Activated CD8-positive, alpha-beta memory T cell treated with anti-CD3 and anti-CD28 coated beads for 4 hours (primary cell): ENCODE measurements at places on chromosomes 4 and X.

- DNase-seq: no peak
Observed at GRCh38 chr4:69888336-69888735, 28.4 kb upstream of the SULT1E1 start.

DNA sequence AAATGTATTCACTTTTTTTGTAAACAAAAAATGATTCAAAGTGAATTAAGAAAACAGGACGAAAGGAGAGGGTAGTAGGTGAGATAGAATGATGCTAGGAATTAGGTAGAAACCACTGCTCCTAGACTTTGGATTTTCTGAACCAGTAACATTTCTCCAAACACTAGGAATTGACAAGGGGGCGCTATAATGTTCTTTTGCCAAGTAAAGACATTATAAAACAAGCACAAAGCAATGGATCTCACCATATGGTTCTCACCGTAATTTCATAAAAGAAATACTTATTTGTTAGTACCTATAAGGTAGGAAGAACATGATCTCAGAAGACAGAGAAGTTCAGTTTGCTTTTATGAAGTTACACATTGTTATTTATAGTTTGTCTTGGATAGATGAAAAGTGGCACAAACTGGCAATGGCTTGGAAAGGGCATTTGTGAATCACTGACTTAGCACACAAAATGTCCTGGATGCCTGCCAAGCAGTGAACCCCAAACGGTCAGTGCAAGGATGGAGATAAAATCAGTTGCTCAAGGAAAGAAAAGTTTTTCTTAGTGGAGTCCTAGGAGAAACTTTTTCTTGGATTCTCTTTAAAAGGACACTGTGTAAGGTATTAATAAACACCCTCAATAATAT, 8.1 kb upstream of the TBC1D1 start:
- DNase-seq: no peak

- DNase-seq: no peak
Observed at GRCh38 chr4:178288462-178288861, 846.2 kb upstream of the AGA start.

GRCh38 chrX:110060846-110061537, 58.1 kb downstream of the TMEM164 start:
- DNase-seq: no peak

DNA sequence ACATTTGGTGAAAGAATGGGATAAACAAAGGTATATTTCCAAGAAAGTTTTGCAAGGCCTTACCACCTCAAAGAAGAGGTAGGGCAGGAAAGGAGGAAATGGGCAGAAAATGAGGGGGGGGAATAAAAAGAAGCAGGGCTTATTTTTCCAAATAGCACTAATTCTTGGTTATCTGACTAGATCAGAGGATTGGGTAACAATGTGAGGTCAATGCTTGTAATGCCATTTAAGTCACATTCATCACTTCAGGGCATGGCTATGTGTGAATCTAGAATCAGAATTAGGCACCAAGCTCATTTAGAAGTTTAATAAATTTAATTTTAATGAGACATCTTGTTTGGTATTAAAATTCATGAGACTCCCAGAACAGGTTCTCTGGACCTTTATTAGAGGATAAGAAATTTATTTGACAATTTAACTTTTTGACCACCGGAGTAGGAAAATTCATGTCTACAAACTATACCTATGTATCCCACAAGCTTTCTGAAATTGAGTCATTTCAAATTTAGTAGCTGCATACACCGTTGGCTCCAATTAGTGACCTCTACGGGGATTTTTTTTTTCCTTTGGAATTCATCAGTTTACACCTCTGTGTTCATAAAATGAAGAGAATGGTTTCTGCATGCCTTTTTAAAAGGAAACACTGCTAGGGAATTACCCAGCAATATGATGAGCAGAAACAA, 1.4 kb upstream of the STS start:
- DNase-seq: no peak

DNA sequence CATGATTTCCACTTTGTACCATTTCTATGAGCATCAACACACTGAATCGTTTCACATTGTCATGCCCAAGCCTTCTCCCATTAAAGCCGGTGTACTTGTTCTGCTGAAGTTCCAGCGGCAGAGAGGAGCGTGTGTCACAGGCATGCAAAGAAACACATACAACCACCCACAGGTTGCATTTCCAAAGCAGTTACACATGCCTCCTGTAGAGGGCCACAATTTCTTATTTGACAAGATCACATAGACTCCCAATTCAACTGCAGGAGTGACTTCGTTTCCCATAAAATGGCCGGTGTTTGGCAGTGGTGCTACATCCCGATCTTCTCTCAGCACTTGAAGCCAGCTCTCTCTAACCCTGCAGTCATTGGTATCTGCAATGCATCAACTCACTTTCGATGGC, 992.6 kb downstream of the NLGN4X start:
- no peak for DNase-seq

GRCh38 chr4:152605031-152605430, 69.1 kb upstream of the FBXW7 start:
- no peak for DNase-seq

GRCh38 chrX:111264385-111264784, 5.9 kb downstream of the CAPN6 start:
- DNase-seq: no peak

- DNase-seq: no peak
Observed at GRCh38 chr4:76691807-76692582, 205.9 kb downstream of the SOWAHB start.

DNA sequence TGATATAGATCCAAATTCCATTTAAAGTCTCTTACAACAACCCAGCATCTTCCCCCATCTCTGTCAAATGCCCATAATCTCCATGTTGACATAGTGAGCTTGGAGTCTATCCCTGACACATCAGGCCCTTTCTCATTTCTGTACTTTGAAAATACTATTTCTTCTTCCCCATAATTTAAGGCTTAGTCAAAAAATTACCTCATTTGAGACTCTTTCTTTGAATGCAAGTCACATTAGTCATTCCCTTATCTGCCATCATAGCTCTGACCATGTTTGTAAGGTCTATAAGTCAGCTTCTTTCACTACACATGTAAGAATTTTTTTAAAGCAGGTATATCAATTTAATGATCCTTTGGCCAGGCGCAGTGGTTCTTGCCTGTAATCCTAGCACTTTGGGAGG, 99.9 kb downstream of the DDX60 start:
- DNase-seq: no peak

GRCh38 chrX:101744085-101744484, 84.4 kb upstream of the ARMCX2 start:
- DNase-seq: no peak

DNA sequence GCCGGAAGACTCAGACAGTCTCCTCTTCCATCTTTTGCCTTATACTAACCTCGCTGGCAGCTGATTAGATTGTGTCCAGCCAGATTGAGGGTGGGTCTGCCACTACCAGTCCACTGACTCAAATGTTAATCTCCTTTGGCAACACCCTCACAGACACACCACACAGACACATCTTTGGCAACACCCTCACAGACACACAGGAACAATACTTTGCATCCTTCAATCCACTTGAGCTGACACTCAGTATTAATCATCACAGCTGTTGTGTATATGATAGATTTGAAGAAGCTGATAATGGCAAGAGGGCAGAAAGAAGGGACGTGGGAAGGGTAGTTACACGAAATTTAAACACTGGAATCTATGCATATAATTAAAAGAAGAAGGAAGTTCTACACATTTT, 139.5 kb downstream of the ANKRD50 start:
- no peak for DNase-seq

DNA sequence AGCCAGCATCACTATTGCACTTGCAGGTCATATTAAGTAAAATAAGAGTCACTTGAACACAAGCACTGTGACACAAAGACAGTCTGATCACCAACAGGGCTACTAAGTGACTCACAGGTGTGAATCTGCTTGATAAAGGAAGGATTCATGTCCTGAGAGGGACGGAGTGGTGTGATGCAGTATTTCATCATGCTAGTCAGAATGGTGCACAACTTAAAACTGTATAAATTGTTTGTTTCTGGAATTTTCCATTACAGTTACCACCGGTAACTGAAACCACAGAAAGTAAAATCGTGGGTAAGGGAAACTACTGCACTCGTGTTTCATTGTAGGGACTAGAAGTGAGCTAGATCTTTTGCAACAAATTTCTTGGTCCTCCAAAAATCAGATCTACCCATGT, 109.7 kb downstream of the ELOVL6 start:
- no peak for DNase-seq

DNA sequence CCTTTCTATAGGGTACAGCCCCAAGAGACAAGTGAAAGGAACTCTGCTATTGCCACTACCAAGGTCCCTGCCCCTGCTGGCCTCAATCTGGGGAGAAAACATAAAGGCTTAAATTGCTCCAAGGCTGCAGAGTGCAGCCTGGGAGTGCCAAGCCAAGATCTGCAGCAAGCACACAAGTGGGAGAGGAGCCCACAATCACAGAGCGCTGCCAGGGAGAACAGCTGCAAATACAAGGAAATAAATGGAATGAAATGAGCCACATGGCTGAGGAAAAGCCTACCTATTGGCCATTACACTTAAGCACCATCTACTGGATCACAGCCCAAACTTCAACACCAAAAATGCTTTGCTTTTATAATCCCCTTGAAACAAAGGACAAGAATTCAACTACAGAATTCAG, 582.4 kb downstream of the FAM133A start:
- DNase-seq: no peak

DNA sequence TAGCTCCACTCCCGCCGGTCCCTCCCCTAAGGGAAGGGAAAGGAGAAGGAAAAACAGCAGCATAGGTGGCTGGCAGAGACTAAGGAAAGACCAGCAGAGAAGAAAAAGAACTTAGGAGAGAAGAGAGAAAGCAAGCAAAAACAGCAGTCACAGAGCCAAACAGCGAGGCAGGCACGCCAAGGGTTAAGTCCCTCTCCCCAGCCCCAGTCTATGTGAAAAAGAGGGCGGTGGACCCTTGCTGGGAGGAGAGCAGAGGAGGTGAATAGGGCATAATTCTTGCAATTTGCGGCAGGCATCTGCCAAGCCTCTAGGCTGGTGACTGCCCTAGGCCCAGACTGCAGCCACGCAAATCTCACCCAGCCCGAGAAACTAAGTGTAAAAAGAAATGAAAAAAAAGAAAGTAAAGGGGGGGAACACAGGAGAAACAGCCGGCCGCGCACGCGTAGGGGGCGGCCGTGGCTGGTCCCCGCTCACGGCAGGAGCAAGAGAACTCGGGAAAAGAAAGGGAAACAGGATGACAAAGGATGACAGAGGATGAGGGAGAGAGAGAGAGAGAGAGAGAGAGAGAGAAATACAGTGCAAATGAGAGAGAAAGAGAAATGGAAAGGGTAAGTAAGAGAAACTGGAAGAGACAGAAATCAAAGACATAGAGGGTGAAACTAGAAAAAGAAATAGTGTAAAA, 48.6 kb downstream of the MAGEA9 start:
- DNase-seq: no peak

DNA sequence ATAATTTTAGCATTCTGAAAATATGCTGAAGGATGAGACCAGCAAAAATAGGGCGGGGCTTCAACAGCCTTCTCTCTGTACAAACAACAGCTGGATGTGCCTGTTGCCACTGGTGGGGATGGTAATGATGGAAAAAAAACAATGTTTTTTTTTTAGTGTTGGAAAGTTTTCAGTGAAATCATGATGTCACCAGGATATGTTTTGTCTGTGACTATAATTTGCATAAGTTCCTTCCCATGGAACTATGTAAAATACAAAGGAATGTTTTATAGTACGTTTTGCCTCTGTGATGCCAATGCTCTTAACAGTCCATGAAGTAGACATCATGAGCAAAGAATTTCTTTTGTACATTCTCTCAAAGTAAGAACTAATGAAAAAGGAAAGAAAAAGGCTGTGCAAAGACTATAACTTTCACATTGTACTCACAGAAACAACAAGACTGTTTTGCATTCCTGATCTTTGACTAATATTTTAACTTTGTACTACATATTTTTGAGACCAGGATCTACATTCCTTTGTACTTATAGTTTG, 589.7 kb downstream of the SPRY1 start:
- DNase-seq: no peak

DNA sequence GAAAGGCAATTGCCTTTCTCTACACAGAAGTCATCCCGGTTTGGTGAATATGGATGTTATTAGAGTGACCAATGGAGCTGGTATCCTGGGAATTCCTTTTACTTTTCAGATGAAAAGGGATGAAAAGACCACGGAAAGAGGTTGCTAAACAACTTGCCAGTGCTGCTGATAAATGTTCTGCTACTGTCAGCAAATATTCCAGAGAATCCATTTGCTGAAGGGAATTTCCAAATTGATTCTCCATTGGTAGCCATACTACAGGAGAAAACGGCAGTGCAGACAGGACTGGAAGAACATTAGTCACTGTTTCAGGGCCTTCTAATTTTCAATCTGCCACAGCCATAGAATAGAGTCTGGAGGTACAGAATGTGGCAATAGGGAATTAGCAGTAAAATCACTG, 451.5 kb downstream of the PCDH11X start:
- no peak for DNase-seq

DNA sequence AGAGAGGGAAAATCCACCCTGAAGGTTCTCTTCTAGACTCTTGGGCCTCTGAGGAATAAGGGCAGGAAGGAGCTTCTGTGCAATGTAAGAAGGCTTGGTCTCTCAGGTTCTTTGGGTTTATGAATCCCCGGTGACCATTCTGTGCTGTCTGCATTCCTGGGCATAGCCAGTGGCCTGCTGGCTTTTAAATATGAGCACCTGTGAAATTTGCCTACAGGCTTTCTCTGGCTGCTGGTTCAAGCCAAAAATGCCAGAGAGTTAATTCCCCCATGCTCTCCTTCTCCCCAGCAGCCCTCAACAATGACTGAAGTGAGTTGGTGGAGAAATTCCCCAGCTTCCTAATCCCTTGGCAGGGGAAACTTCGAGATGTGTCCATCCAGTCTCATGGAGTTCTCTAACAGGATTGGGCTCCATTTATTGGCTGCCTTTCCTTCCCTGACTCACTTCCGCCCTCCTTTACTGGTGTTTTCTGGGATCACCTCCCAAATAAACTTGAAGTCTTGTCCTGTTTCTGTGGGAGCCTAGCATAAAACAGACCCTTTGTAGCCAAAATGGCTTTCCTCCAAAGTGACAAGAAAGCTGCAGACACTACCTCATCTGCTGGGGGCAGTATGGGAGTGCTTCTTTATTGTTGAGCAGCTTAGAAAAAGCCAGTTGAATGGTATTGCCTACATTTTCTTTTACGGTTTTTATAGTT, 179.4 kb upstream of the CASK start:
- no peak for DNase-seq

- DNase-seq: no peak
Observed at GRCh38 chr4:127641524-127641923, 8.8 kb downstream of the INTU start.

DNA sequence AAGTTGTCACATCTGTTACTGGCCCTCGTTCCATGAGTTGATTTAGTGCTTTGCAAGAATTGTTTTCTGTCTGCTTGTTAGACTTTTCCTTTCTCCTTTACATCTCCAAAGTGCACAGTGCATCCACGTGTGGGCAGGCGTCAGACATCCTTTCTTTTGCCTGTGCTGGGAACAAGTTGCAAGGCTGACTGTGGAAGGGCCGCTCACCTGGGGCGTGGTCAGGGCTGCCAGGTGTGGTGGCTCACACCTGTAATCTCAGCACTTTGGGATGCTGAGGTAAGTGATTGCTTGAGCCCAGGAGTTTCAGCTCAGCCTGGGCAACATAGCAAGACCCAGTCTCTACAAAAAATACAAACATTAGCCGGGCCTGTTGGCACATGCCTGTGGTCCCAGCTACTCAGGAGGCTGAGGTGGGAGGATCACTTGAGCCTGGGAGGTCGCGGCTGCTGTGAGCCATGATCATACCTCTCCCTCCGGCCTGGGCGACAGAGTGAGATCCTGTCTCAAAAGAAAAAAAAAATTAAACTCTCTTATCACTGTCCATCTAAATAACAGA, 46.2 kb downstream of the RGS12 start:
- DNase-seq: no peak

GRCh38 chr4:76729460-76729859, 168.5 kb downstream of the SOWAHB start:
- DNase-seq: no peak

GRCh38 chrX:42825201-42825600, 47.2 kb upstream of the PPP1R2C start:
- no peak for DNase-seq
